ENCODE measurements at places on chromosomes 5 and 9. TPM values are rescaled to one million over a fixed set of nuclear protein-coding genes. Genes with fewer than 3 reads are reported as not detected.
A peak's percentile ranks its signal among the peaks of the same experiment; 100 is the strongest.

DNA sequence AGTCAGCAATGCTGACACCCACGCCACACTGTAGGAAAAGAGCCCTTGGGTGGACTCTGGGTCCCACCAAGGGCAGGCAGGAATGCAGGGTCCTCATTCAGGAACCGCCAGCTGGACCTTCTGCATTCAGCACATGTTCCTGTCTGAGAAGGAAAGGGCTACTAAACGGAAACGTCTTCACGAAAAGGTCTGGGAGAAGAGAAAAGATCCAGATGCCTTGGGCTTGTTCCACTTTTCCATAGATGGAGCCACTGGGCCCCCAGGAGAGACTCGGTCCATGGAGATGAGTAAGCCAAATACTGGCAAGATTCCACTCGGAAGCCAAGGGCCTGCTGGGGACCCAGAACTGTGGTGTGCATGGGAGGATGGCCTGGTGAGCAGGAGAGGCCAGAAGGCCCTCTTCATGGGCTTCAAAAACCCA lies 38.4 kb downstream of the LHFPL2 start:
- no peak for DNase-seq
- H3K4me3 ChIP-seq, result no peak overlapping the region
- H3K36me3 ChIP-seq, result no peaks in the 10 kb centered on the region
- H3K4me1 ChIP-seq, result no peaks in the 10 kb centered on the region
- H3K27ac ChIP-seq, result peak overlapping the region; percentile 35
- no peaks in the 10 kb centered on the region for H3K27me3 ChIP-seq

- peaks cover 42% of the 10 kb centered on the region for H3K27me3 ChIP-seq
- peak within 1 kb of the TSS; percentile 23 for H3K4me3 ChIP-seq
- H3K4me1 ChIP-seq, result no peaks in the 10 kb centered on the region
- no peak for DNase-seq
- H3K36me3 ChIP-seq, result no peaks in the 10 kb centered on the region
These were observed at the start of gene ARID3C for GRCh38 chr9:34628656-34629490. Gene ARID3C (minus strand): TSS chr9:34629066. CDS start chr9:34628014, 1,052 bp downstream.

GRCh38 chr9:91039125-91039834 lies 237.7 kb downstream of the SYK start:
- no peak overlapping the region for H3K4me3 ChIP-seq
- no peaks in the 10 kb centered on the region for H3K27me3 ChIP-seq
- peaks cover 5% of the 10 kb centered on the region for H3K4me1 ChIP-seq
- peak overlapping the region; percentile 3 for H3K27ac ChIP-seq

DNA sequence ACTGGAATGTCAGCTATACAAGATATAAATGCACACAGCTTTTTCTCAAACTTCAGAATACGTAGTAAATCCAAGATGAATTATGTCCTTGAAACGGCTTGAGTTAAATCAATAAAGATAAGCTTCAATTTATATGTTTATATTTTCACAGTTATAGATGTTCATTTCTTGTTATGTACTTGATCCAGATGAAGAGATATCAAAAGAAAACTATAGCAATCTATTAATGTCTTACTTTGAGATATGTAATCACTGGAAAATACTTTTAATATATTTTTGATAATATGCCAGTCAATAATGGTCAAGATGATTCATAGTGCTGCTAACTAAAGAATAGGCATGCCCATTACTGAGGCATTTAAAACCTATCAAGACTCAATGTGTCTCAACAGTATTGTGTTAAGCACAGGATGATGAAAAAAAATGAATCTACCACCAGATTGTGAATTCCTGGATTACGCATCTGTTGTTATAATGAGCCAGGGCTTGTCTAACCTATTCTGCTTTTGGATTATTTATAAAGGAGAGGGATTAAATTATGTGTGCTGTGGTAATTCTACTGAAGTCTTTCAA lies 372.6 kb upstream of the PRR16 start:
- DNase-seq, result no peak
- H3K27me3 ChIP-seq, result no peaks in the 10 kb centered on the region

GRCh38 chr9:130806327-130806716 lies 28.7 kb upstream of the ABL1 start:
- H3K27ac ChIP-seq, result no peak overlapping the region
- H3K4me1 ChIP-seq, result no peaks in the 10 kb centered on the region
- H3K27me3 ChIP-seq, result no peaks in the 10 kb centered on the region
- H3K36me3 ChIP-seq, result no peaks in the 10 kb centered on the region

DNA sequence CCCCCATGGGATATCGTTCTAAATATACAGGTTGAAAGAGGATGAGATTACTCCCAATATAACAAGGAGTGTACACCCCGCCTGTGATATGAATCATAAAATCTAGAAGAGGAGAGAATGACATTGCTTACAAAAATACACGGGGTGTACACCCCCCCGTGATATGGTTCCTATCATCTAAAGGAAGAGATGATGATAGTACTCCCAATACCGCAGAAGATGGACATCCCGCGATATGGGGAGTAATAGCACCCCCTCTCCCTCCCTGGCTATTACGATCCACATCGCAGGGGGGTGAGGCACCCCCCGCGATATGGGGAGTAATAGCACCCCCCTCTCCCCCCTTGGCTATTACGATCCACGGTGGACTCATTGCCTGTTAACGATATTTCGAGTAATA lies 124.6 kb downstream of the TMEM38B start:
- H3K36me3 ChIP-seq, result no peaks in the 10 kb centered on the region
- no peaks in the 10 kb centered on the region for H3K4me1 ChIP-seq
- DNase-seq, result no peak
- no peaks in the 10 kb centered on the region for H3K27me3 ChIP-seq

DNA sequence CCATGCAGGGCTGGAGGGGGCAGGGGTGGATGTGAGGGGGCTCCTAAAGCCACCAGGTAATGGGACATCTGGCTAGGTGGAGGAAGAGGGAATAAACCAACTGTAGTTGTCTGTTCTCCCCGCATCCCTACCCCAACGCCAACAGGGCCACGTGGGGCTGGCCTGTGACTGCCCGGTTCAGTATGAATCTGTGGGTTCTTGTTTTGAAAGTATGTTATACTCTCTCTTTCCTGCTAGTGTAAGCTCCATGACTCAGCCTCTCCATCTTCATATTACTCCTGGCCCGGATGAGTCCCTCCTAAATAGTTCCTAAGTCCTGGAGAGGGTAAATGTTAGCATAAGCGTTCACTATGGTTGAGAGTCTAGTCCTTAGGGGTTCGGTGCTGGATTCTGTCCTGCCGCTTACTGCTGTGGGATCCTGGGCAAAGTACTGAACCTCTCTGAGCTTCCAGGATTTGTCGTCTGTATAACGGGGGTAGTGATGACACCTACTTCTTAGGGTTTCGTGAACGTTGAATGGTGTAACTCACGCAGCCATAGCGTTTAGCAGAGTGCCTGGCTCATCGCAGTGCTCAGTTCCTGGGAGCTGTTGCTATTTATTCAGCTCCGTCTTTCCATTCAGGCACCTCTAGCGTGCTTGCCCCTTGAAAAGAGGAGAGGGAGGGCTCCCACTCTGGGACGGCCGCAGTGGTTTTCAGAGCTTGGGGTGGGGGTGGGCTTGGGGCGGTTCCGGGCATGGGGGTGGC lies 28.8 kb downstream of the LHX2 start:
- H3K4me1 ChIP-seq, result peaks cover 8% of the 10 kb centered on the region
- no peaks in the 10 kb centered on the region for H3K36me3 ChIP-seq
- peak overlapping the region; percentile 60 for H3K4me3 ChIP-seq
- H3K27me3 ChIP-seq, result no peaks in the 10 kb centered on the region

- H3K4me3 ChIP-seq, result no peak overlapping the region
- H3K36me3 ChIP-seq, result no peaks in the 10 kb centered on the region
- H3K27me3 ChIP-seq, result no peaks in the 10 kb centered on the region
- H3K4me1 ChIP-seq, result no peaks in the 10 kb centered on the region
- no peak for DNase-seq
These were observed 737.7 kb downstream of the TLE1 start for GRCh38 chr9:80951675-80952074.

- no peak for DNase-seq
- no peaks in the 10 kb centered on the region for H3K4me1 ChIP-seq
These were observed 23.4 kb upstream of the CORO2A start for GRCh38 chr9:98215821-98216220.

DNA sequence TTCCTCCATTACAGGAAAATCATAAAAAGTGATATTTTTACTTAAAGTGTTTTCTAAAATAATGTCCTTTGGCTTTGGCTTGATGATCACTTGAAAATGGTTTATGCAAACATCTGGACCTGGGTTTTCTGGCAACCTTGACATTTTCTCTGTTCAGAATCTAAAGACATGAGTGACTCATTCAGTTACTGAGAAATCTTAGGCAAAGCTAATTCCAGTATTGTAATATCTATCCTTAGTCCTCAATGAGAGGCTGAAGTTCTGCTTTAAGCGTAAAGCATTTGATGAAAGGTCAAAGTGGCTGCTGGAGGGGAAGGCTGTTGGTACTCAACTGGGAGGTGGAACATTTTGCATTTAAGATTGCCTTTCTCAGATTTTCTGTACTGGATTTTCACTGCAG lies 2.3 kb downstream of the MAN2A1 start:
- H3K27ac ChIP-seq, result peak overlapping the region; percentile 2
- DNase-seq, result no peak
- H3K4me1 ChIP-seq, result no peaks in the 10 kb centered on the region
- no peaks in the 10 kb centered on the region for H3K36me3 ChIP-seq
- H3K4me3 ChIP-seq, result peak overlapping the region; percentile 93

- no peaks in the 10 kb centered on the region for H3K4me1 ChIP-seq
- H3K4me3 ChIP-seq, result no peak overlapping the region
- DNase-seq, result no peak
- H3K36me3 ChIP-seq, result no peaks in the 10 kb centered on the region
These were observed 2.8 kb upstream of the SPOCK1 start for GRCh38 chr5:137501846-137502406.

DNA sequence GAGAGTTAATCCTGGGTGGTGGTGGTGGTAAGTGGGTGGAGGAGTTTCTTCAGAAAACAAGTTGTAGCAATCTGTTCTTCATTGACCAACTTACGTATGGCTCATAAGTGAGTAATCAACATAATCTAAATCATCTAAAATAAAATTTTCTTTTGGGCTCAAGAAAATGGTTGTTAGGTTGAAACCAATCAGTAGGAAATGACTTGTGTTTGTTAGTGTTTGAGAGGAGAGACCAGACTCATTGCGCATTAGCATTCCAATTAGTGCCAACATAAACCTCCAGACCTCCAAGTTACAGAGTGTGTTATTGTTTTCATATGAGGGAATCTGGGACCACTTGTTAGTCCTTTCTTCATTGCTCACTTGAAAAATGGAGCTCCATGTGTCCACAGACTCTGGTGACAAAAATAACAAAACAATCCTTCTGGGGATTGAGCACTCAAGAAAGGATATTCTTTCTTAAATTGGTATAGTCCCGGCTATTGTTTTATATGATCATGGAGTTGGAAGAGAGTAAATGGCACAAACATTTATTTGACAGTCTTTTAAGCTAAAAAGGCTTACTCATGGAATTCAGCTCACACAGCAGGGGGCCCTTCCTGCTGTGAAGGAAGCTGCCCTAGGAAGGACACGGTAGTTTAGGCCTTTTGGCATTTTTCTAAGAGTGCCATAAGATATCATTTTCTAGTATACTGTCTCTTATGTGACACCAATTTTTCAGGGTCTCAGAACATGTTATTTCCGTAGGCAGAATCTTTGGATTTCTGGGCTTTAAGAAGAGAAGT lies 441.1 kb downstream of the EBF1 start:
- no peaks in the 10 kb centered on the region for H3K36me3 ChIP-seq
- H3K27me3 ChIP-seq, result no peaks in the 10 kb centered on the region
- no peak overlapping the region for H3K27ac ChIP-seq
- no peaks in the 10 kb centered on the region for H3K4me1 ChIP-seq

GRCh38 chr5:64190562-64191306 lies 25.1 kb downstream of the RNF180 start:
- DNase-seq, result no peak
- H3K27ac ChIP-seq, result no peak overlapping the region
- H3K36me3 ChIP-seq, result no peaks in the 10 kb centered on the region
- no peaks in the 10 kb centered on the region for H3K4me1 ChIP-seq
- H3K4me3 ChIP-seq, result no peak overlapping the region

Gene DBN1
- total RNA-seq, result 30.7 TPM

Gene C5orf63
- total RNA-seq, result 2.4 TPM

Gene PCDHAC1
- total RNA-seq, result 2.5 TPM

Gene OR1K1
- total RNA-seq, result not detected

Gene CDH12
- 0.33 TPM for total RNA-seq

Gene SLC46A2
- total RNA-seq, result not detected

Gene PCDHGB4
- 5.3 TPM for total RNA-seq

Gene OR13C4
- total RNA-seq, result not detected

Gene ACTBL2
- total RNA-seq, result 1.2 TPM

Gene HRCT1
- 12.8 TPM for total RNA-seq

Gene PCDHAC2
- total RNA-seq, result 2.1 TPM

Gene PCDHGA4
- total RNA-seq, result 12.1 TPM

Gene DRD1
- 0.33 TPM for total RNA-seq

Gene TNC
- 44.6 TPM for total RNA-seq

All from breast epithelium (tissue), 4 donors.